ENCODE measurements at places on chromosomes 6 and 20. TPM values are rescaled to one million over a fixed set of nuclear protein-coding genes. Genes with fewer than 3 reads are reported as not detected.

- DNase-seq, result no peak
Observed at GRCh38 chr6:64874776-64875175, 832.2 kb downstream of the EYS start.

DNA sequence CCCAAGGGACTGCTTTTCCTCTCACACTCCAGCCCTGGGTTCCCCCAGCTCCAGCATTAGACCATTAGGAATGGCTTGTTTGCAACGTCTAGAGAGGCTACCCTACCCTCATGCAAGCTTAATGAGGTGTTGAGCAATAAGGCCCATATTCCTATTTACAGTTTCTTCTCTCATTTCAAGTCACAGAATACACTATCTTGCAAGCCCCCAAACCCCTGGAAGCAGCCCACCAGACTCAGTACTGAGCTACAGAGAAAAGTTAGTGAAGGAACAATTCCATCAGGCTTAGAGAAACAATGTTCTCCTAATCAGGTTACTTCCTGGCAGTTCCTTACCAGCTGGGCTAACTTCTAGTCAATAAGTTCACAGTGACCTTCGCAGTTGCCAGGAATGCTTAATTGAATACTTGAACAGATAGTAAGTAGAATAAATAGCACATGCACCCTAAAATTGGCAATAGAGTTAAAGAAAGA, 606.5 kb upstream of the NOX3 start:
- DNase-seq, result no peak

DNA sequence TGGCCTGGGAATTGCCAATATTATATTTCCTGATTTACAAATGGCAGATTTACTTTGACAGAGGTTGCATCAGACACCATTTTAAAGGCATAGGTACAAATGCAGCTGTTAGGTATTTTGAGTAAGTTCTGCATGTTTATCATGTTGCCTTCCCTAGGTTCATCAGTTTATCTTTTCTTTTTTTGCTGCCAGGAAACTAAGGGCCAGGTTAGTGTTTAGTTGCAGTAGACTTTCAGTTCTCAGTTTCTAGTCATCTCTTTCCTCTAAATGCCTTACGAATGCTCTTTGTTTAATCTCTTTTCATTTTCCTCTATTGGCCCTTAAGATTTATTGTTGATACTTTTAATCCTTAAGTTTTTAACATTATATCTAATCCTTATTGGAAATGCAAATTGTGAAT, 129.9 kb downstream of the SMAP1 start:
- no peak for DNase-seq

GRCh38 chr6:133973109-133973971, 20.3 kb downstream of the TBPL1 start:
- DNase-seq, result no peak

Gene CRISP2
- not detected for total RNA-seq

All from right cardiac atrium (tissue), 5 donors.